ENCODE measurements at places on chromosomes 3 and 15.

GRCh38 chr3:50297896-50298725 lies 1.1 kb downstream of the HYAL3 start:
- no peak for DNase-seq

DNA sequence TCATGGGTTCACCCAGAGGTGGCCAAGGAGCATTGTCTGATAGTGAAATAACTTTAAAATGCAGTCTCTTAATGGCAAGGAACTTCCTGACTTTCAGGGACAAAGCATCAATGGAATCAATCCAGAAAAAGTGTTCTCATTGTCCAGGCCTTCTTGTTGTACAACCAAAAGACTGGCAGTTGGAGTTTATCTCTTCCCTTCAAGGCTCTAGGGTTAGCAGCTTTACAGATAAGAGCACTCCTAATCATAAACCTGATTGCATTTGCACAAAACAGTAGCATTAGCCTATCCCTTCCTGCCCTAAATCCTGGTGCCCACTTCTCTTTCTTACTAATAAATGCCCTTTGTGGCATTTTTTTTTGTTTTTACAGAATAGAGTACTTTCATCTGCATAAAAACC lies 43.3 kb upstream of the VIPR1 start:
- DNase-seq, result no peak

DNA sequence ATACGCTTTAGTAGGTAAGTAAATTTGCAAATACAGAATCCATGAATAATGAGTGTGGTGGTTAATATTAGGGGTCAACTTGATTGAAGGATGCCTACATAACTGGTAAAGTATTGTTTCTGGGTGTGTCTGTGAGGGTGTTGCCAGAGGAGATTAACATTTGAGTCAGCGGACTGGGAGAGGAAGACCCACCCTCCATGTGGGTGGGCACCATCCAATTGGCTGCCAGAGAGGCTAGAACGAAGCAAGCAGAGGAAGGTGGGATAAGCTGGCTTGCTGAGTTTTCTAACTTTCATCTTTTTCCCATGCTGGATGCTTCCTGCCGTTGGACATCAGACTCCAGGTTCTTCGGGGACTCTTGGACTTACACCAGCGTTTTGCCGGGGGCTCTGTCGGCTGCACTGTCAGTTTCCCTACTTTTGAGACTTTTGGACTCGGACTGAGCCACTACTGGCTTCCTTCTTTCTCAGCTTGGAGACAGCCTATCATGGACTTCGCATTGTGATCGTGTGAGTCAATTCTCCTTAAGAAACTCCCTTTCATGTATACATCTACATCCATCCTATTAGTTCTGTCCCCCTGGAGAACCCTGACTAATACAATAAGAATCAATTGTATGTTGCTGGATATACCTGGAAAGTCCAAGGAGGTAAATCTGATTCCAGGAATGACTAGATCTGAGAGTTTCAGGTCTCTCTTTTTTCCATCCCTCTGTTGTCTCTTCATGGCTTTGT lies 25.8 kb upstream of the NEDD4 start:
- no peak for DNase-seq

- no peak for DNase-seq
Observed at GRCh38 chr3:185457376-185457775, 41.5 kb downstream of the TMEM41A start.

DNA sequence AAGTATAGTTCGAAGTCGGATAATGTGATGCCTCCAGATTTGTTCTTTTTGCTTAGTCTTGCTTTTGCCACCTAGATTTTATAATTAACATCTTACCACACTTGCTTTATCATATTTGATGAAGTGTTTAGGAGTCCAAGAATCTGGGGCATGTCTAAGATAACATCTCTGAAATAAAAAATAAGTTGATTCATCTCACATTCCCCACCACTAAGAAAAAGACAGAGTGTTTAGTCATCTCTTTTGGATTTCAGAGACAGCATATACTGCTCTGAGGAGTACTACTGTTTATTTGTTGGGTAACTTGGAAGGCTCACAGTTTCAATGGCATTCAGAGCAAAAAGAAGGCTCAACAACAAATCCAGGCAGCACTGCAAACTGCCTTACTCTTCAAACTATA lies 324.2 kb upstream of the ATP11B start:
- no peak for DNase-seq

DNA sequence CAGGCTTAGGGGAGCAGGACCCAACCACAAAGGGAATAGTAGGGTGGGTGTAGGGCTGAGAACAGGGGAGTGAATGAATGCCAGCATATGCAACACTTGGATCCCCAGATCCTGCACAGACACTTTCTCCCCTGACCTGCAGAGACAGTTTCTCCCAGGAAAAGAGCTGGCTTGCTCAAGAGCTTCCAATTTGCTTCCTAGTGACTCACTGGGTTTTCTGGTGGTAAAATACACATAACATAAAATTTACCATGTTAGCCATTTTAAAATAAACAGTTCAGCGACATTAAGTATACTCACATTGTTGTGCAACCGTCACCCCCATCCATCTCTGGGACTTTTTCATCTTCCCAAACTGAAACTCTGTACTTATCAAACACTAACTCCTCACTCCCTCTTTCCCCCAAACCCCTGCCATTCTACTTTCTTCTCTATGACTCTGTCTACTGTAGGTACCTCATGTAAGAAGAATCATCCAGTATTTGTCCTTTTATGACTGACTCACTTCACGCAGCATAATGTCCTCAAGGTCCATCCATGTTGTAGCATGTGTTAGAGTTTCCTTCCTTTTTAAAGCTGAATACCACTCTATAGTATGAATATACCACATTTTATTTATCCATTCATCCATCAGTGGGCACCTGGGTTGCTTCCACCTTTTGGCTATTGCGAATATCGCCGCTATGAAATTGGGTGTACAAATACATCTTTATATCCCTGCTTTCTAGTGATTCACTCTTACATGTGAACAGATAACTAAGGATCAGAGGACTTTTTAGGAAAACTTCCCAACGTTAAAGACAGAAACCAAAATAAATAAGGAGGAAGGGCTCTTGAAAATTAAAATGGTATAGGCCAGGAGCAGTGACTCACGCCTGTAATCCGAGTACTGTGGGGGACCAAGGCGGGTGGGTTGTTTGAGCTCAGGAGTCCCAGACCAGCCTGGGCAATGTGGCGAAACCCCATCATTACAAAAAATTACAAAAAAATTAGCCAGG lies 95.6 kb upstream of the TJP1 start:
- no peak for DNase-seq

DNA sequence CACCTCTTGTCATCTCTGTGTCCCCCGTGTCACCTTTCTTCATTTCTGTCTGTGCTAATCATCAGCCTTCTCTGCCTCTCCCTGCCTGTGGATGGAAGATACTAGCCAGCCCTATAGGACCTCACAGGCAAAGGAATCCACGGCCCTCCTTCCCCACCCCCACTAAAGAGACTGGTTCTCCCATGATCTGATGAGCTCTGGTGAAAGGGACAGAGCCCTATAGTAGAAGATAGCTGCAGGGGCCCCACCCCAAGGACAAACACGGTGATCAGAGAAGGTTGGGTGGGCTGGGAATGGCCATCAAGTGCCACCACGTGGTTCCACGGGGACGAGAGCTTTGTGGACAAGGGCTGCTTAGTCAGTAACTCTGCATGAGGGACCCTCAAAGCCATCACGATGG lies 27.8 kb upstream of the RASA2 start:
- DNase-seq, result no peak

DNA sequence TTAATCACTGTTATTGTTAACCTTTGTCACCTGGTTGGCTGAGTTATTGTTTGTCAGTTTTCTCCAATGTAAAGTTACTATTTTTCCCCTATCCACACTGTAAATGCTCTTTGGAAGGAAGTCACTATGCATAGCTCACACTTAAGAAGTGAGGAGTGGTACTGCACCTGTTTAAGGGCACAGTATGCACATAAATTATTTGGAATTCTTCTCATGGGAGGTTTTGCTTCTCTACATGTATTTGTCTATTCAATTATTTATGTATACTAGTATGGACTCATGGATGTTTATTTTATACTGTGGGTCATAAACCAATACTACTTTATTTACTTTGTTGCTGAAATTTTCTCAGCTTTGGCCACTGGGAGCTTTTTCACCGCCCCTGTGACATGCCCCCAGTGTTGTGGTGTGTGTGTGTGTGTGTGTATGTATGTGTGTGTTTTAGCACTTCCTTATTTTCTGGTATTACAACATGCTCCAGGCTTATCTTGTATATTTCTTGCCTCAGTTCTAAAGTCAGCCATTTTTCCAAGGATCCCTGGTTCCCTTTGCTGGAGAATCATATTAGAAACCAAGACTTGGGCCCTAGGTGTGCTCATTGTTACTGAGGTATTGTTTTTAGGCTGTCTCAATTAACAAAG lies 290.5 kb downstream of the KBTBD8 start:
- no peak for DNase-seq

GRCh38 chr3:12148183-12148940 lies 10.3 kb downstream of the TIMP4 start:
- no peak for DNase-seq

DNA sequence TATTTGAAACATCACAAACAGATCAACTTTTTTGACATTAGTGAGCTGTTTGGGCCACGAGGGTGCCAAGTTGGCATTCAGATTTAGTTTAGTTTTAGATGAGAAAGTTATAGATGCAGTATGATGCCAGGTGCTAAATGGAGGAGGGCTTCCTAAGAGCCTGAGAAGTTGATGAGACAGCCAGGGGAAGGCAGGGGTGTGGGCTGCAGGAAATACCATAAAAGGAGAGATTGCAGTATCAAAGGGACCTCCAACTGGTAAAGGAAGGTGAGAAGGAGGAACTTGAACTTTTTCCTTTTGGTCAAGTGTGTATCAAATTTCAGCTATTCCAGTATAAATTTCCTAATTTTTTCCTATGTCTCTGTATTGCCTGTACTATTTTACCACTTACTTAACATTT lies 2.0 kb upstream of the TNIK start:
- DNase-seq, result peak; percentile 52

GRCh38 chr3:32592011-32592410 lies 21.4 kb upstream of the DYNC1LI1 start:
- no peak for DNase-seq

DNA sequence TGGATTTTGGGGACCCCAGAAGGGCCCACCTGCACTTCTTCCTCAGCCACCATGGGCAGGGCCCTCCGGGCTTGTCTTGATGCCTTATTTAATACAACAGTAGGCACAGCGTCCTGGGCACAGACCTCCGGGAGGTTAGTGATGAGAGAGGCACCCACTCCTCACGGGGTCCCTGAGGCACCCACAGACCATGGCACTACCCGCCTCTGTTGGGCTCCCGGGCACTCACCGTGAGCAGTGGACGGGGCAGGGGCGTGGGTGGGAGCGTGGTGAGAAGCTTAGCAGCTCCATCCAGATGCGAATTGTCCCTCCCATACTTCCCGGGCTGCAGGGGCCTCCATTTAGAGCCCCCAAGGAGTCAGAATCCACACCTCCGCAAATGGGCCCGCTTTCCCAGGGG lies 317 bp upstream of the MESP2 start:
- no peak for DNase-seq

GRCh38 chr3:13782501-13782900 lies 97.4 kb downstream of the WNT7A start:
- DNase-seq, result no peak

GRCh38 chr15:35246451-35246850 lies 161.4 kb upstream of the NANOGP8 start:
- no peak for DNase-seq
